ENCODE measurements at places on chromosomes 1 and 21.

- no peak for DNase-seq
Measured at GRCh38 chr1:98429965-98430443, 231.5 kb upstream of the SNX7 start.

- DNase-seq, result no peak
Measured at GRCh38 chr1:40255231-40255630, 2.8 kb upstream of the ZMPSTE24 start.

DNA sequence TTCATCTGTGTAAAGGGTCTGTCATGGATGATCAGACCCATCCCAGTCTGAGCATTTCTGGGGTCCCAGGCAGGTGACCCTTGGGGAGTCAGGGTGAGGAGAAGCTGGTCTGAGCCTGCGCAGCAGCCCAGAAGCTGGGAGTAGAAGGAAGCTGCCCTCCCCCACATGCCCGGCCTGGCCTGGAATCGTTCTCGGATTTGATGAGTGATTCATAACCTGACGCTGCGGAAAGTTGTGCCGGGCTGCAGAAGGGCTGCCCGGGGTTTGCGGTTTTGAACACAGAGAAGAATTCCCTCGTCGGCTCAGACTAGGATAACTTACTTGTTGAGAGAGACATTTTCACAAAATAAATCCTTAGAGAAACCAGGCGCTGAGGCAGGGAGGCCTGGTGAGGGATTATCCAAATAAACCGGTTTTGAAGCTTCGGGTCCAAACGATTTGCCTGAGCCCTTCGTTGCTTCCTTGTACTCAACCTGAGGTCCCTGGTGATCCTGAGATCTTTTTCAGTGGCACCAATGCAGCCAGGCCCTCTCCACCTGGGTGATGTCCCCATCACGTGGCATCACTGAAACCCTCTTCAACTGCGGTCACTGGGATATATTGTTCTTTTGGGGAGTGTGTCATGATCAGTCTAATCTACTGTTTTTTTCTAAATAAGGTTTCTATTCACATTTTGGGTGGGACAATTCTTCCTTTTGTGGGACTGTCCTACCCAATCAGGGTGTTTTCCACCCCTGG, 29.2 kb downstream of the EPHB2 start:
- no peak for DNase-seq

DNA sequence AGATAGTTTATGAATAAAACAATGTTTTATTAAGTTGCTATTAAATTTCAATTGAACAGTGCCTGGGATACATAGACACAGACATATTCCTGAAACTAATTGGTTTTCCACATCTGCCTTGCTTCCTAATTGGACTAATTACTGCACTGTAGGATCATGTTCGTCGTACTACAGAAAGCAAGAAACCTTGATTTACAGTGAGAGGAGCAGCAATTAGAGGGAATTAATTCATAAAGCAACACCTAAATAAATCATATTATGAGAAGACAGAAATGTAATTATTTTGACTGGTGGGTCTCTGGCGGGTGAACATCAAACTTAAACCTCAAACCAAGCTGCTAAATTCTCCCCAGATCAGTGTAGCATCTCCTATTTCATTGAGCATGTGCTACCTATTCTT, 124.6 kb upstream of the CAMK1G start:
- no peak for DNase-seq

GRCh38 chr1:53959664-53960250, 13.6 kb downstream of the LRRC42 start:
- DNase-seq, result no peak

DNA sequence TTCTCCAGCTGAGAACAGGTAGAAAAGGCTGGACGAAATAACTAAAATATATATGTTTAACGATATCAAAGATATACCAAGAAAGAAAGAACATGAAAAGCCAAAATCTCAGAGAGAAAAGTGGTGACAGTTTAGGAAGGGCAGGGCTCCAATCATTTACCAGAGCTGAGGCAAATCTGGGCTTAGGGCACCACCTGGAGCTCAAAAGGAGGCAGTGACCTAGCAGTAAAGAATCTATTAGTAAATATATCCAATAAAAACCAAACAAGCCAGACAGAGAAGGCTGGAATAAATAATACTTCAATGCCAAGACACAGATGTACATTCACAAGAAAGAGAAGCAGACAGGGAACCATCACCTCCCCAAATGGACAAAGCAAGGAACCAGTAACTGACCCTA, 43.5 kb downstream of the CHIA start:
- no peak for DNase-seq

- DNase-seq, result no peak
Measured at GRCh38 chr1:43549921-43550597, 19.4 kb downstream of the PTPRF start.

DNA sequence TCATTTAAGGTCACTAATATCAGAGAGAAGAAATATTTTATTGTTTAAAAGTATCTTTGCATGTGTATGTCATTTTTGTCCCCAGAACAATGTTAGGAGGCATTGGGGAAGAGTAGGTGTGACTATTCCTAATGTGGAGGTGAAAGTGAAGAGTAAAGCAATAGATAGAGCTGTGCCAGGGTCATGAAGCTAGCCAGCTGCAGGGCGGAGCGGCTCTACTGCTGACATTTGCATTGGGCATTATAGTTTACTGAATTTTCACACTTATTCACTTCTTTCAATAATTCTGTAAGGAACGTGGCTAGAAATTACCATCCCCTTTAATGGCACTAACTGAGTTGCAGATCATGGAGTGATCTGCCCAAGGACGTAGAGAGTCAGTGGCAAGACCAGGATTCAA, 35.3 kb downstream of the KCNA2 start:
- no peak for DNase-seq
